ENCODE measurements at places on chromosomes 6 and 20.

DNA sequence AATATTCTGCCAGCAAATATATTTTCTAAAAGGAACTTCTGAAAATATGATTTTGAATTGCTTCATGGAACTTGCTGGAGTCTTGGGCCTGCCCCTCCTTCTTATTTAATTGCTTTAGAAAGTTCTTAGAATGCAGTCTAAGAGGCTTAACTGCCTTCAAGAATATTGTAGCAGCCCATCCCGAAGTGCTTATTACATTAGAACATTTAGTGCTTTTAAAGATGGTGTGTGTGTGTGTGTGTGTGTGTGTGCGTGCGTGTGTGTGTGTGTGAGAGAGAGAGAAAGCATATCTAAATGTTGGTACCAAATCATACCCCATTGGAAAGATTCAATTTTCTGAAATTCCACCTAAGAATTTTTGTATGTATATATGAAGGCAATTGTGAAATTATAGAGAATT, 193.5 kb downstream of the SLC24A3 start:
- DNase-seq, result no peak

DNA sequence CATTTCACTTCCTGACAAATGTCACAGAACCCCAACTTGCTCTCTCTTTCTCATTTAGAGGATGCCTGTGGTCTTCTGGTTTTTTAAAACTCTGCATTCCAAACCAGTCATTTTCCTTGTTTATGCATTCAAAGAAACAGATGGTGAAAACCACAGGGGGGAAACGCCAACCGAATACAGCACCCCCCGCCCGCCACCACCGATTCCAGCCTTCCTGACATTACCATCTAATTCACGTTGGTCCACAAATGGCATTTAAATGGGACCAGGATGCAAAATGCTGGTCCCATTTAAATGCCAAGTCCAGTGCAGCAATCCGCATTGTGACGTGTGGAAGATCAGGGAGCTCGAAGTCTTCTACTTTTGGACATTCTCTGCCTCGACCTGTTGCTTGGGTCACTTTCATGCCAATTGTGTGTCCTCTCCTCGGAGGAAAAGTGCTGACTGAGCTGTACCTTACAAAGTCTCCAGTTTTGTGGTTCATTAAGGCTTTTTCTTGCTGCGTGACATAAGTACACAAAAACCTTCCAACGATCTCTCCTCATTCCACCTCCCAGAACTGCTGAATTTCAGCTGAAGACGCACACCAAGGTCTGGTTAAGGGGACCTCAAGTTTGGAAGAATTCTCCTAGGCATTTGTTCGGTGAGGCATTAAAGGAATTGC, 35.8 kb downstream of the NEDD9 start:
- no peak for DNase-seq

GRCh38 chr20:62355878-62356588, 11.1 kb downstream of the LAMA5 start:
- DNase-seq, result peak; percentile 87

GRCh38 chr6:113994934-113995342, 24.0 kb upstream of the HDAC2 start:
- peak; percentile 86 for DNase-seq

- DNase-seq, result no peak
These were observed 3.5 kb upstream of the DEFB110 start for GRCh38 chr6:50025258-50025657.

DNA sequence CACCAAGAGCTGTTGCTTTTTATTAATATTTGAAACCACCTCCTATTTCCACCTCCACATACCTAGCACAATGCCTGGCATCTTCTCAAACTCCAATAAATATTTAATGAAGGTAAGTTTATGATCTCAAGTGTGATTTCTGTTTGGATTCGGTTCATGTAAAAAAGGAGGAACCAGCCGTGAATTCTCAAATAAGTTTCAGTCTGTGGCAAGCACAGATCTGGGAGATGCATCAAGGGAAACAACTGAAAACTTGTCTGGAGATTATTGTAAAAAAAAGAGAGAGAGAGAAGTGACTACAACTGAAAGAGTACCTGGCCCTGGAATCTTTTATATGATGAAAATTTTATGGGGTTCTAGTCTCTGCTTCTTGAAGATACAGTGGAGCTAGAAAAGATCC, 52.8 kb upstream of the PNRC1 start:
- DNase-seq, result no peak
